ENCODE measurements at places on chromosomes 16 and 17.

- no peak for DNase-seq
These were observed 519.7 kb upstream of the CA10 start for GRCh38 chr17:52678211-52678610.

DNA sequence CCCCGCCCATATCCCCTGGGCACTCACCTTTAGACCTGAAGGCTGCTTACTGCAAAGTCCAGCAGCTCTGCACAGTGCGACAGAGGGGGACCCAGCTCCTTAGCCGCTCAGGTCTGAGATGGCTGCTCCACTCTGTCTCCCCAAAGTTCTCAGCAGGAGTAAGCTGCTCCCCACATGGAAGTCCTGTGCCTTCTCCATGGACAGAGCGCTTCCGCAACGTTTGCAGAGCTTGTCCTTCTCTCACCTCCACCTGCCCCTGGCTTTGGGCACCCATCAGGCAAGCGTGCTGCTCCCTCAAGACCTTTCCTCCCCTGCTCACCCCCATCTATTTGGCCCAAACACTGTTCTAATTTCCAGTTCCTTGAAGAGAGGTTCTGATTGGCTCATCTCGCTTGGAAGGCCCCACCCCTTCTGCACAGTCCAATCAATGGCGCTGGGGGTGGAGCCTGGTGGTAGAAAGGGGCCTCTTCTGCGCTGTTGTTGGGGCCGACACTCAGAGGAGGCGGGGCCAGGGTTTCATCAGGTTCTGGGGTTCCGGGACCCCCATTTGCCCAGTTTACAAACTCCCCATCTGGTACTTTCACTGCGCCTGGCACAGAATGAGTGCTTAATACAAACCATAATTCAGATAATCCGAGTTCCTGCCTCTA is 137.2 kb downstream of the CYLD start:
- DNase-seq = no peak

- no peak for DNase-seq
These were observed 973.5 kb downstream of the CDH11 start for GRCh38 chr16:64148356-64148755.

- DNase-seq = no peak
These were observed 8.2 kb downstream of the PGAP3 start for GRCh38 chr17:39679521-39680192.

GRCh38 chr16:79599837-79600637 is 500 bp downstream of the MAF start:
- DNase-seq = no peak
